ENCODE measurements at places on chromosomes 16 and 17.

DNA sequence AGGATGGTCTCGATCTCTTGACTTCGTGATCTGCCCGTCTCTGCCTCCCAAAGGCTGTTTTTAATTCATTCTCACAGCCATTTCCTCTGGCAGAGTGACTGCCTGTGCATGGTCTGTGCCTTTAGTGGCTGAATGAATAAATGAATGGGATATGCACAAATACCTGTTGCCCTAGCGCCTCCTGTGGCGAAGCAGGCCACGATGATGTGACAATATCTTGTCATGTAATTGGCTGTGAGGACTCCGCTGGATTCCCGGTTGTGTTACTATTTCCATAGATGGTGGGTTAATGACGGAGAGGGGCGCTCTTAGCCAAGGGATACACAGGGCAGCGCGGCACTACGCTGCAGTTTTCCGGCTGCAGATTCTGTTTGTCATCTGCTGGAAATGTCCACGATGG lies 26.8 kb upstream of the ENDOV start:
- DNase-seq = no peak

DNA sequence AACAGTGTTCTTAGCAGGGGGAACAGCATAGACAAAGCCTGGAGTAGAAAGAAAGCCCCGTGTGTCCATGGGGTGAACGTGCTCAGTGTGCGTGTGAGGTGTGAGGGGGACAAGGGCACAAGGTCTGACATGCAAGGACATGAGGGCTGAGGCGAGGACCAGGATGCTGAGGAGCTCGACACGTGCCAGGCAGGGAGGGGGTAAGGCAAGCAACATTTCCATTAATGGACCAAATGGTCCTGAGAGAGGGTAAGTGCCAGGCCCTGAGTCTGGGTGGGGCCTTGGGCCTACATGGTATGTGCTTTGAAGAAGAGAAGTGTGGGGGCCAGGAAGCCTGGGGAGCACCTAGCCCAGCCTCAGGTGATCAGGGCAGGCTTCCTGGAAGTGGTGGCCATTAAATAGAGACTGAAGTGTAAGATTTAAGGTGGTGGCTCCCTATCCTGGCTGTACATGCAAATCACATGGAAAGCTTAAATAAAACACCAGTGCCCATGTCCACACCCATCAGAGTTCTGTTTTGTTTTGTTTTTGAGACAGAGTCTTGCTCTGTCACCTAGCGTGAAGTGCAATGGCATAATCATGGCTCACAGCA lies 29.3 kb downstream of the ADCY7 start:
- DNase-seq = no peak

GRCh38 chr17:38890410-38890746 lies 20.5 kb downstream of the LASP1 start:
- no peak for DNase-seq

DNA sequence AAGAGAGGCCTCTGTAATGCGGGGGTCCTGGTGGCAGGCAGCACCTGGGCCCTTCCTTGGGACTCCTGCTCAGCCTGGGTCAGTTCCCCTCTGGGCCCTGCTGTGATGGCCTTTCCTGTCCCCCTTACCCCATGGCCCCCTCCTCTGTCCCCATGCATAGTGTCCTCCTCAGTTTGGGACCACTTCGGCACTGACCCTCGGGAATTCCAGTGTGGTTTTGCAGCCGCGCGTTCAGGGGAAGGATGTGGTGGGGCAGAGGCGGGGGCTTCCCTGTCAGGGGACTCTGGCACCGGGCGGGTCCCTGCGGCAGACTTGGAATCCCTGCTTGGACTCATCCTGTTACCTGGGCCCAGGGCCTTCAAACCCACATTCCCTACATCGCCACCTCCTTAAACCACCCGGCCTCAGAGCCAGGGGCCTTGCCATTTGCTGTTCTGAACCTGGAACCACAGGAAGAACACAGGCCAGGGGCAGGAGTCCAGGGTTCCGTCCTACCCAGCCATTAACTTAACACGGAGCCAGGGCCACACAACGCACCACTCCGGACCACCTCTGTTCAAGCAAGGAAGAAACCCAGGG lies 31.4 kb upstream of the EIF1 start:
- DNase-seq = no peak

DNA sequence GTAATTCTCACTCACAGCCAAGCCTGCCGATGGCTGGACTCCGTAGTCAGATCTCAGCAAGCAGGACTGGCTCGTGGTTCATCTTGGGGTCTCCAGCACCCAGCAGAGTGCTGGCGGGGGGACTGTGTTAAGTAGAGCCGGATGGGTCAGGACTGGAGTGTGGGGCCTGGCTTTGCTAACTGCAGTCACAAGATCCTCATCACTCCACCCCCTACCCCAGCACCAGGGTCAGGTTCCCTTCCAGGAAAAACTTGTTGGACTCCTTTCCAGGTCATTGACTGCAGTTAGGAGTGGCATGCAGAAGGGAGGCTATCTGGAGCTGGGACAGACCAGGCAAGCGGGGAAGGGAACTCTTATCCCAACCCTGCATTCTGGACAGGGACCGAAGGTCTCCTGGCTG lies 6.0 kb downstream of the CIITA start:
- DNase-seq = no peak

GRCh38 chr16:17359788-17360390 lies 110.9 kb downstream of the XYLT1 start:
- peak; percentile 38 for DNase-seq

Data from HCEC 1CT (cell line).